ENCODE measurements at places on chromosomes 6 and 20.

DNA sequence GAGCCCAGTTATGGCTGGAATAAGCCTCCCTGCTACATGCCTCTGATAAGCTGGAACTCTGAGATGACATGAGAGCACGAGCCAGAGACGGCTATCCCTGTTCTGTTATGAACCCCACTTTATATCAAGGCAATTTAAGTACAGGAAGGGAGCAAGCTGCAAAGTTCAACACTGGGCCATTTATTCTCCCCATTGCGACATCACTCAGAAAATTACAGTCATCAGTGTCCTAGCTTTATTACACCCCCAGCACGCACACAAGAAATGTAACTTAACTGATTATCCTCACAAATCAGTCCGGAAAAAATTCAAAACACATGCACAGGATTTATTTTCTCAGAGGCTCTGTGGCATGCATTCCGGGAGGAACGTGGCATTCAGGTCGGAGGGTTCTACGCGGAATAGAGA, 125.3 kb upstream of the SLC2A12 start:
- DNase-seq = no peak

- DNase-seq = no peak
Measured at GRCh38 chr6:132504757-132505156, 8.2 kb downstream of the STX7 start.

DNA sequence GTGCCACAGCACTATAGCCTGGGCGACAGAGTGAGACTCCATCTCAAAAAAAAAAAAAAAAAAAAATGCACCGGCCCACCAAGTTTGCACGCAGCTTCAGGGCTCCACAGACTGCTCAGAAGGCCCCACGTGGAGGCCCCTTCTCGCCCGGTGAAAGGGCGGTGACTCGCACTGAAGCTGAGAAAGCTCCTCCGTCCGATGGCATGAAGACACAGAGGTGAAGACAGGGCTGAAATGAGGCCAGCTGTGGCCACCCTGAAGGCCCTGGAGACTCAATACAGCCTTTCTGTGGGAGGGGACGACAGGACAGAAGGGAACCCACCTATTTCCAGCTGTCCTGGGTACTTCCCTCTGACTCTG, 84.0 kb downstream of the PTPN1 start:
- DNase-seq = no peak

DNA sequence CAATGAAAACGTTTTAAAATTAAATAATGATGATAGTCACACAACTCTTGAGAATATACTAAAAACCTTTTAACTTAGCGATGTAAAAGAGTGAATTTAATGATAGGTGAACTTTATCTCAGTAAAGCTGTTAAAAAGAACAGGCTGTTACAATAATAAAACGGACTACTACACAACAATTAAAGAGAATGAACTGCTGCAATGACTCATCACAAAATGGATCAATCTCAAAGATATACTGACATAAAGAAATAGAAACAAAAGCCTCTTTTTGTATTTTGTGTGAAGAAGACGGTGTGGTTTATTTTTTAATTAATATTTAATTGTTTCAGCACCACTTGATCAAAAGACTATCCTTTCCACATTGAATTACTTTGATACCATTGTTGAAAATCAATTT, 352.4 kb upstream of the GJE1 start:
- no peak for DNase-seq

DNA sequence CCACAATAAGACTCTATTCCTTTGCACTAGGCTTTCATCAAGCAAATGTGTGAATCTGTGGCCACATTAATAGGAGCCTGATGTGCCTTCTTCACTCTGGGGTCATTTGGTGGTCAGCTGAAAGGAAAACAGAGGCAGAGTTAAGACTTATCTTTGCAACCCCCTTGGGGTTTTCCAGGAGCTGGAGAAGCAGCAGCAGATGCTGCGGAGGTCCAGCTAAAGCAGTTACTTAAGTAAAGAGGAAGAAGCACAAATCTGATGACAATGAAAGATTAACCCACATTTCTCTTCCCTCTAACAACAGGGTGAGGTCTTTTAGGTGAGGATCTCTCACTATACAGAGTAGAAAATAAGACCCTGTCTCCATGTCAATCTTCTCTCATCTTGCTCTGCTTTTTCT, 45.4 kb upstream of the QKI start:
- no peak for DNase-seq

- DNase-seq = no peak
Measured at GRCh38 chr6:1860756-1861348, 251.1 kb downstream of the FOXC1 start.

- DNase-seq = peak; percentile 38
Measured at GRCh38 chr6:5905431-5906339, 101.0 kb downstream of the NRN1 start.

- no peak for DNase-seq
Measured at GRCh38 chr6:88804701-88805100, 158.7 kb downstream of the RNGTT start.

DNA sequence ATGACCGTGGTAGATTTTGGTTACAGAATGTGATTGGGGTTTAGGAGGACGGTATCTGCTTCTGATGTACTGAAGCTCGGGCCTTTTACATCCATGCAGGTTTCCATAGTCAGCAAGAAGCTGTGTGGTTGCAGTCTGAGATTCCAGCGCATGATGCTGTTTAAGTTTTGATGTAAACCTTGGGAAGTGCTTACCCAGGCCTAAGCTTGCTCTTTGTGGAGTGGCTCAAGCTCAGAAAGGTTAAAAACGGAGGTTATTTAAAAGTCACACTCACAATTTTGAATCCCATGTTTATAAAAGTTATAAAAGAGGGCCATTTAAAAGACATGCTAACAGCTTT, 121.4 kb downstream of the TIAM2 start:
- no peak for DNase-seq

- peak; percentile 78 for DNase-seq
Measured at GRCh38 chr6:168574699-168575195, 133.8 kb downstream of the SMOC2 start.

GRCh38 chr6:10847684-10848083, 9.3 kb upstream of the MAK start:
- no peak for DNase-seq

GRCh38 chr20:4926531-4927156, 74.7 kb downstream of the SLC23A2 start:
- DNase-seq = no peak

DNA sequence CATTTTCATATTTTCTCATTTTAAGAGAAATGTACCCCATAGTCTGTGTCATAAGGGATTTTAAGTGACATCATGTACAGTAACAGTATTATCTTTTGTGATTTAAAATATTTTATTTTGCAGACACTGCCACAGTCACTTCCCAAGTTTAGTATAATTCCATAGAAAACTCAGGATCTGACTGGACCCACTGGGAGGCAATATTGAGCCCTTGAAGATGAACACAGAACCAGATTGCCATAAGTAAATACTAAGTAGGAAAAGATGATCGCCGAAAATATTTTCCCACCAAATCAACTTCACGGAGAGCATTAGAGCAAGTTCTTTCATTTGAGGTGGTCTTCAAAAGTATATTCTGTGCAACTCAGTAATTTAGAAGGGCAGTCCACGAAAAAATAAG, 17.6 kb upstream of the PKHD1 start:
- no peak for DNase-seq

GRCh38 chr20:61875221-61875885, 190.3 kb downstream of the TAF4 start:
- no peak for DNase-seq

DNA sequence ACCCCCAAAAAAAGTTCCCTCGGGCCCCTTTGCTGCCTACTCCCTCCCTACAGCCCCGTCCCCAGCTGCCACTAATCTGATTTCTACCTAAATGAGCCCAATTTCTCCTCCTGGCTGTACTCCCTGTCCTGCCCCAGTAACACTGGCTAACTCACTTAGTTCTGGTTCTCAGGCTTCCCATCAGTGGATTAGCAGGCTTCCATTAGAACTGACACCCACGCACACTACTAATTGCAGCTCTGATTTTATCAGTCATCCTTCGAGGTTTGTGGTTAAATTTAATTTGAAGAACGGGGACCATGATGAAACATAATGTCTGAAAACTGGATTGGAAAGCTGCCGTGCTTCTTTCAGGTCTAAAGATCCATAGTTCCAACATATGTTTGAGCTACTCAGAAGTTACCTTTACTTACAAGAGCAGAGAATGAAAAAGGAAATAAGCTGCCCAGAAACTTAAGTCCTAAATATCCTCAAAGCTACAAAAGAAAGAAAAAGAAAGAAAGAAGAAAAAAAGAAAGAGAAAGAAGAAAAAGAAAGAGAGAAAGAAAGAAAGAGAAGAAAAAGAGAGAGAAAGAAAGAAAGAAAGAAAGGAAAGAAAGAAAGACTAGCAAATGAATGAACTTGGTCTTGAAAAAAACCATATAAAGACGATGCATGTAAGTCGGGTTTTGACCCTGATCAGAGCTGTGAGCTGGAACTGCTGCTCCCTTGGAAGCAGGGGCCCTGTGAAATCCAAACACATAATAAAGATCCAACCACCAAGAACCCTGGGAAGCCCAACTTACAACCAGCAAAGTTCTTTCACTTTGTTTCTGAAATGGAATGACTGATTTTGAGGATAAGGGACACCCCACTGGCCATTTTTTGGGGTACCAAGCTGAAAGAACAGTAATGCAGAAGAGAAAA, 51.7 kb downstream of the CNKSR3 start:
- no peak for DNase-seq

DNA sequence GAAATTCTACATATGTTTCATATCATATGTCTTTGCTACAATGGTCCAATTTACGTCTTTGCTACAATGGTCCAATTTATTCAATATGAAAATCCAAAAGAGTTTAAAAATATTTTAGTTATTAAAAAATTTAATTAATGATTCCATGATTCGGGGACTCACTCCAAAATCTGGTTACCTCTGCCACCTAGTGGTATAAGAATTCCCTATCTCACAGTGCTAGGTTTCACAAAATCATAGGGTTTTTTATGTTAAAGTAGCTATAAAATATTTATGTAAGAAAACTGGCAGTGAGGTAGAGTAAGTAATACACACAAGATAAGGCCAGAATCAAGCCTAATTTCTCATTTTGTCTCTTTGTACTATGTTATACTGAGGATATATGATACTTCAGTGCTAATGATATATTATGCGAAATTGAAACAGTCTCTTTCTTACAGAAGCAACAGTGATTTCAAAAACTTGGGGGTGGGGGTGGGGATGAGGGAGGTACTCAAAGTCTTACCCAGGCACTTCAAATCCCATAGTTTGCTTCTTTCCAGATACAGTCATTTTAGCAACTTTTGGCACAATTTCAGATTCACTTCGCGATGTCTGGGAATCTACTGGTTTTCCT, 52.3 kb downstream of the HBS1L start:
- DNase-seq = no peak

- no peak for DNase-seq
Measured at GRCh38 chr6:135250751-135251497, 69.8 kb downstream of the MYB start.

- DNase-seq = no peak
Measured at GRCh38 chr6:157521362-157522335, 140.7 kb downstream of the ZDHHC14 start.

DNA sequence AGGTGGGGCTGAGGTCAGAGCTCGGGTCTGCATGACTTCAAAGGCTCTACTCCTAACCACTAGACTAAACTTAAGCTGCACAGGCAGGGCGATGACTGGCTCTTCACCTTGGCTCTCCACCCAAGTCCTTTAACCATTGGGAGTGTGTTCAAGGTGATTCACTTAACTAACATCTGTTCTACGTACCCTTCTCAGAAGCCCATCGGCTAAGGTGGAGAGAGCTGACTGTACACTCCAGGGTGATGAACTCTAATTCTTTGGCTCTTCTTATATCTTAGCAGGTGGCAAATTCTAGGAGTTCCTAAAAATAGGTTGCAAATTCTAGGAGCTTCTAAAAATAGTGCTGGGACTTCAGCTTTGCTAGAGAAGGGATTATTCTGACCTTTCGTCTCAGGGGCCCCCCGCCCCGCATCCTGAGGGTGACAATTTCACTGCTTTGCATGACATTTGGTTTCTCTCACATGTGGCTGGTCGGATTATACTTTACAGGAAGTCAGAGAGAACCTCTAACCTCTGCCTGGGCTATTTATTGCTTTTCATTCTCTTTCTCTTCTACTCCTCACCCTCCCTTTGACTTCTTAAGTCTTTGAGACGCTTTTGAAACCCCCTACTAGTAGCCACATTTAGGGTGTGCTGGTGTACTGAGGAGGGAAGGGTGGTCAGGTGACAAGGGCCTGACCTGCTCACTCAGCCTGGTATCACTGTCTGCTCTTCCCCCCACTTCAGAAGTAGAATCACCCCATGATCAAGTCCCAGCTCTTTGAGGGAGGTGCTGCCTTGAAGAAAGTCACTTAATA, 55.5 kb downstream of the PRDM1 start:
- no peak for DNase-seq

- DNase-seq = no peak
Measured at GRCh38 chr6:142642651-142643050, 302.3 kb downstream of the HIVEP2 start.

GRCh38 chr6:98366371-98366770, 468.0 kb upstream of the POU3F2 start:
- no peak for DNase-seq

DNA sequence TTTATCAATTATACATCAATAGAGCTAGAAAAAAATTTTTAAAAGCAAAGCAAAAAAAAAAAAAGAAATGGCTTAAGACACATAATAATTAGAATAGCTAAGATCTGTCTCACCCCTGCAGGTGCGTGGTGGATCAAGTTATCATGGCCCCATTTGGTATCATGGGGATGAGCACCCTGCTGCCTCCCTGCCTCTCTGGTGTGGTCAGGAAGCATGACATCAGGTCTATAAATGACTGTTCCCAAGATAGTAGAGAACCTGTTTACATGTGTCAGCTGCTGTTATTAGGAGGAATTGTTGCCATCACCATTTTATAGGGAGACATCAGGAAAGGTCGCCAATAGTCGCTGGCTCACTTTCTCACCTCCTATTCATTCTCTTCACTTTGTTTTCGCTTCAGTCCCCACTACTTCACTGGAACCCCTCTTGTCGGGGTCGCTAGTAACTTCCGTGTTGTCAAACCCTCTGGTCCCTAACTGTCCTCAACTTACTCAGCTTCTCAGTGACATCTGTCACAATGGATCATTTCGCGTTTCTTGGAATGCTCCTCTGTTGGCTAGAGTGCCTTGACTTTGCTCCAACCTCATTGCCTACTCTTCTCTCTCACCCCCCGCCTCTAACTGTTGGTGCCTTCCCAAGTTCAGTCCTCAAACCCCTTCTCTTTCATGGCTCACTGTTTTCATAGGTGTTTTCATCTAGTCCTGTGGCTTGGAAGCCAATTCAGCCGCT, 4.7 kb downstream of the DNTTIP1 start:
- no peak for DNase-seq
